Stimulated activated CD4-positive, alpha-beta T cell treated with anti-CD3 and anti-CD28 coated beads, Interleukin-2, amount 100 ng/mL, for 24 hours (primary cell): ENCODE measurements at places on chromosomes 13 and 19.

DNA sequence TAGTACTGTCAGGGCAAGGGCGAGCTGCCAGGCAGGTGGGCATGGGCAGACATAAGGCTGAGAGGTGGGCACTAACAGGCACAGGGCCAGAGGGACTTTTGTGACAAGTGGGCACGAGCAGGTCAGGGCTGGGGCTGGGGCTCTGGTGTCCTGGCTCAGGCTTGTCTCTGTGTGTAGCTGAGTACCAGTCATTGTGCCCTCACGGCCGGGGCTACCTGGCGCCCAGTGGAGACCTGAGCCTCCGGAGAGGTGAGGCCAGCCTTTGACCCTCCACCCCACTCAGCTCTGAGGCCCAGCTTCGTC, 21.6 kb downstream of the LTBP4 start:
- no peak for DNase-seq

- DNase-seq, result no peak
Observed at GRCh38 chr19:38483016-38483630, 49.6 kb downstream of the RYR1 start.

GRCh38 chr19:32349051-32349450, 3.6 kb downstream of the ZNF507 start:
- DNase-seq, result no peak

DNA sequence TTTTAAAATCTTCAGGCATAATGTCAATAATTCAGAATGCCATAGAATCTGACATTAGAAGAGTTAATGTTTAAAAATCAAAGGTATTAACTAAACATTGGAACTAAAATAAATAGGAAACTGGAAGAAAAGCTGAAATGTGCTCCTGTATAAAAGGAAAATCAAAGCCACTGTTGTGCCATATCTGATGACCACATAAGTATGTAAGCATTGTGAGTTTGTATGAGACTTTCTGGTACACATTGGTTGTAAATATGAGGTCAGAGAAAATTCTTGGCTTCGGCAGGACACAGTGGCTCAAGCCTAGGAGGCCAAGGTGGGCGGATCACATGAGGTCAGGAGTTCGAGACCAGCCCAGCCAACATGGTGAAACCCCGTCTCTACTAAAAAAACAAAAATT, 48.3 kb upstream of the INTS6 start:
- DNase-seq, result no peak

DNA sequence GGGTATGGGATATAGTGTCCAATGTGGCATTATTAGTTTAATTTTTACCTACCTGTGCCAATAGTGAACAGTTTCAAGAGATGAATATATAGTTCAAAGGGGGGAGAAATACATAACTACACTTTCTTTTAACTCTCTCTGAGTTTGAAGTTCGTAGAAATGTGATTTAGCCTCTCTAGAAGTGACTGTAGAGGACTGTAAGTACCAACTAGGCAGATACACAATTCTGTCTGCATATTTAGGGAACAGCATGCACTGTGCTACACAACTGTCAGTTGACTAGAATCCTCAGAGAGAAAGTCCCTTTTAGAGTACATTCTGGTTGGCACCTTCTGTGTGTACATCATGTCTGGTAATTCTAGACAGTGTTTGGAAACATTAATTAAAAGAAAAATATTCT, 17.5 kb upstream of the ZNF90 start:
- DNase-seq, result no peak

- DNase-seq, result no peak
Observed at GRCh38 chr13:80428349-80429096, 87.6 kb upstream of the SPRY2 start.

GRCh38 chr19:48194844-48195830, 24.7 kb downstream of the ZSWIM9 start:
- DNase-seq, result no peak

- DNase-seq, result peak; percentile 88
Observed at GRCh38 chr19:42132030-42132628, at the start of gene POU2F2. Gene POU2F2 (minus strand): TSS chr19:42132446. CDS start chr19:42132411, 35 bp downstream.

DNA sequence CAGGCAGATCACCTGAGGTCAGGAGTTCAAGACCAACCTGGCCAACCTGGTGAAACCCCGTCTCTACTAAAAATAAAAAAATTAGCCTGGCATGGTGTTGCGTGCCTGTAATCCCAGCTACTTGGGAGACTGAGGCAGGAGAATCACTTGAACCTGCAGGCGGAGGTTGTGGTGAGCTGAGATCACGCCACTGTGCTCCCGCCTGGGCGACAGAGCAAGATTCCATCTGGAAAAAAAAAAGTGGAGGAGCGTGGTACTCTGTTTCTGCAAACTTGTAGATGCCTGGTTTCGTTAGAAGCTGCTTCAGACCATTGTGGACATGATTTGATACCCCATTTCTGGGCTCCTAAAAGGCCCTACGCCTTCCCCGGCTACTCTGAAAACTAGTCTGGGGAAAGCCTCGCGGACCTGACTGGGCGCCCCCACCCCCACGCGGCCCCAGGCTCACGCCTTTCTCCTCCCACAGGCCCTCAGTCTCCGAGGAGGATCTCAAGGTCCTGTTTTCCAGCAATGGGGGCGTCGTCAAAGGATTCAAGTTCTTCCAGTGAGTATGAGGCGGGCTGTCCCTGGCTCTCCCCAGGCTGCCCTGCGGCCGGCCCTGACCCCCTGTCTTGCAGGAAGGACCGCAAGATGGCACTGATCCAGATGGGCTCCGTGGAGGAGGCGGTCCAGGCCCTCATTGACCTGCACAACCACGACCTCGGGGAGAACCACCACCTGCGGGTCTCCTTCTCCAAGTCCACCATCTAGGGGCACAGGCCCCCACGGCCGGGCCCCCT, 11.5 kb downstream of the PLPPR3 start:
- no peak for DNase-seq

DNA sequence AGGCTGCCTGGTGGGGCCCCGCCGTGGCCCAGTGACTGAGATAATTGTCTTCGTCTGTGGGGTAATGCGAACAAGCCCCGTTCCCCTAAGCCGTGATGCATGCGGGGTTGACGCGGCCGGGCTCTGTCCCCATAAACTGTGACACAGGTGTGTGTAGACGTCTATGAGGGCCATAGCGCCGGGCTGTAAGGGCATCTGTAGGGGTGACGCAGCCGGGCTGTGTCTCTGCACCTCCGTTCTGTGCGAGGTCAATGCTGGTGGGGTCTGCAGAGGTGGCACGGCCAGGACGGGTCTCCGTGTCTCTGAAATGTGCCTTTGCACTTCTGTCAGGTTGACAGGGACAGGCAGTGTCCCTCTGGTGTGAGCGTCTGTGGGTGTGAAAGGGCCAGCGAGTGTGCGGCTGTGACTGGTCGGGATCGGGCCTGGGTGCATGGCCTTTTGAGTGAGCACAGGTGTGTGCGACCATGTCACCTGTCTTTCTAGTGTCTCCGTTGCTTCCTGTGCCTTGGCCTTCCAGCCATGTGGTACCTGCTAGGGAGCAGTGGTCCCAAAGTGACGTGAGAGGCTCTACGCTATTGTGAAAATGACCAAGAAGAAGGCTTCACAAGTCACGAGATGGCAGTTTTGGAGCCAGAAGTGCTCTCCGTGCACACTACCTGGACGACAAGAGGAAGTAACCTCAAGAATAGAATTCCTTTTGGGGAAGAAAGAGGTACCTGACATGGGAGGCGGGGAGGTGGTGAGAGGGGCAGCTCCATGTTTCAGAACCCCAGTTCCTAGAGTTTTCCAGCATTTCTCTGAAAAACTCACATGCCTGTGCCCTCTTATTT, 16.4 kb upstream of the ZNF331 start:
- DNase-seq, result no peak

DNA sequence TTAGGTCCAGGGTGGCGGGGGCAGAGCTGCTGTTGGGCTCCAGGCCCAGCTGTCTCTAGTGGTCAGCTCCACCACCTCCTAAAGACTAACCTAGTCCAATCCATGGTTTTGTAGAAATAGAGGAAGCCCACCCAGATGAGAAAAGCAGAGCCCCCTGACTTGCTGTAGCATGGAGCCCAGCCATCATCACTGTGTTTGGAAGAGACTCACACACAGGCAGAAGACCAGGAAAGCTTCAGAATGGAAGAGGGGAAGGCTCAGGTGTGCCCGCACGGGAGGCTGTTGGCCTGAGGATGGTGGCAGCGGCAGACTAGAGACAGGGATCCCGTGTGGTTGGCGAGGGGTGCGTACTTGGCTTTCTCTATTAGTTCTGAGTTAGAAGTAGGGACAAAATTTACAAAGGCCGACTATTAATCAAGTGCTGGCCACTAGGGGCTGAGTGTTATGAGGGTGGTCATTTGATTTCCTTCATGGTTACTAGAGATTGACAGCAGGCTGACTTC, 193.2 kb upstream of the SOX1 start:
- no peak for DNase-seq
